ENCODE measurements at places on chromosomes 3 and 15.

GRCh38 chr3:4033296-4033695 is 234.1 kb downstream of the LRRN1 start:
- no peak for DNase-seq

- DNase-seq: peak; percentile 60
Measured at GRCh38 chr3:22988566-22988965, 214.6 kb upstream of the UBE2E2 start.

GRCh38 chr3:56321892-56322291 is 146.4 kb downstream of the ERC2 start:
- DNase-seq: no peak

DNA sequence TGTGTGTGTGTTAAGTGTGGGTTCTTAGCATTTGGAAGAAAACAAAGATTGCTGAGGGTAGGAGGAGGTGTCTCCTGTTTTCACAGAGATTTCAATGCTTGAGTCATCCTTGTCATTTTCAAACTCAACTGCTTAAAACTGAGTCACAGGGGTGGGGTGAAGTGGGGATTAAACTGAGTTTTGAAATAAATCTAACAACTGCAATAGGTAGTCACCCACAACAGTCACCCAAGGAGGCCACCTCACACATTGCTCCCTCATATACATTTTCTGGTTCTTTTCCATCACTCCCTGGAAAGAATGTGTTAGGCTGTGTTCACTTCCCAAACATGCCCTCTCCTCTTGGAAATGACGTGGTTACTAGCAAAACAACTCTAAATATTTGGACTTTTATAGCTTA is 187.7 kb upstream of the CMC1 start:
- no peak for DNase-seq

DNA sequence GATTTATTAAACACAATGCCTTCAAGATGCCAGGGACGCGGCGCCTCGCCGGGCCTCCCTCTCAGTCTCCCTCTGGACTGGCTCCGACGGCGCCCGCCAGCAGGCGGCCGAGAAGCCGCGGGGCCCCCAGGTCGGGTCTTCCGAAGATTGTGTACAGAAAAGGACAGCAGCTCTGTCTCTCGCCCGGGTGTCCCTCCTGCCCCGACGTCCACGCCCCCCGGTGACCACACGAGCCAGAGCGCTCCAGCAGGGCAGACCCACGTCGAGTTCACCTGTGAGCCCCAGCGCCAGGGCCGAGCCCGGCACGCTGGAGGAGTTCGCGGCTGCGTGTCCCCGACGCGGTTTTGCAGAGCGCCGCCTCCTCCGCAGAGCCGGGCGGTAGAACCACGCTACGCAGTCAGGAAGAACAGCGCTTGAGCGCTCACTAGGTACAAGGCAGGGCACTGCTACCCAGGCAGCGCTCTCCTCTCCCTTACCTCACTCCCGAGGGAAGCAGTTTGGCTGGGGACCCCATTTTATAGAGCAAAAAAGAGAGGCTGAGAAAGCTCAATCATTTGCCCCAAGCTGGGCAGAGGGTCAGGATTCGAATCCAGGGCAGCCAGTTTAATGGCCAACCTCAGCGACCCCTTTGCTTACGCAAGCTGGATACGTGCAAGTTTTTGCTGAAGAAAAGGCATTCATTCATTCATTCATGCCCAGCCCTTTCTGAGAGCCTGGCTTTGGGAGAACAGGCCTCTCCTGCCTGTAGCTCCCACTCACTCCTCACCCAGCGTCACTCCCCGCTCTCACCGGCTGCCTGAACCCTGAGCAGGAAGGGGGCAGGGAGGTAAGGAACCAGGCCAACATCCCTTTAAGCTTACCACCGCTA is 3.0 kb upstream of the TLE3 start:
- DNase-seq: peak; percentile 82

GRCh38 chr15:63284335-63284734 is 6.9 kb downstream of the APH1B start:
- no peak for DNase-seq

Data from NCI-H1417 (cell line).